ENCODE measurements at places on chromosomes 3 and 15. TPM values are rescaled to one million over a fixed set of nuclear protein-coding genes. Genes with fewer than 3 reads are reported as not detected.

The AGBL1 gene
- 0.08 TPM for polyA plus RNA-seq

The HTD2 gene
- polyA plus RNA-seq: 5.6 TPM

The C3orf20 gene
- 0.03 TPM for polyA plus RNA-seq

The SOX14 gene
- polyA plus RNA-seq: not detected

The MYZAP gene
- polyA plus RNA-seq: 14.2 TPM

The EBLN2 gene
- polyA plus RNA-seq: 1.2 TPM

The PEX5L gene
- polyA plus RNA-seq: 0.02 TPM

The ANKUB1 gene
- 1.3 TPM for polyA plus RNA-seq

The IL5RA gene
- polyA plus RNA-seq: 1.6 TPM

The CTXN2 gene
- polyA plus RNA-seq: not detected

The RGMA gene
- polyA plus RNA-seq: 3.4 TPM

The TM4SF4 gene
- polyA plus RNA-seq: 4.4 TPM

The CELF6 gene
- polyA plus RNA-seq: 6.4 TPM

The RASL12 gene
- polyA plus RNA-seq: 13.8 TPM

The ALPK3 gene
- polyA plus RNA-seq: 4.2 TPM

The GOLGA8S gene
- polyA plus RNA-seq: 0.05 TPM

The HEG1 gene
- 18.0 TPM for polyA plus RNA-seq

The STRIT1 gene
- not detected for polyA plus RNA-seq

The C3orf80 gene
- polyA plus RNA-seq: 0.77 TPM

The RTP1 gene
- not detected for polyA plus RNA-seq

The BCL2A1 gene
- polyA plus RNA-seq: 61.9 TPM

The TMEM158 gene
- polyA plus RNA-seq: 1.2 TPM

The ECE2 gene
- polyA plus RNA-seq: not detected

The CELSR3 gene
- polyA plus RNA-seq: 1.2 TPM

The TMEM42 gene
- 12.0 TPM for polyA plus RNA-seq

The ERC2 gene
- 0.20 TPM for polyA plus RNA-seq

The PLS1 gene
- 9.3 TPM for polyA plus RNA-seq

The NMNAT3 gene
- 2.4 TPM for polyA plus RNA-seq

The ITIH3 gene
- 0.76 TPM for polyA plus RNA-seq

The THPO gene
- 0.18 TPM for polyA plus RNA-seq

The ANKRD63 gene
- polyA plus RNA-seq: not detected

The CAPN3 gene
- 12.1 TPM for polyA plus RNA-seq

Measured in lung (tissue), 17 donors.